NAMALWA (cell line): ENCODE measurements at places on chromosomes 5 and 9.

DNA sequence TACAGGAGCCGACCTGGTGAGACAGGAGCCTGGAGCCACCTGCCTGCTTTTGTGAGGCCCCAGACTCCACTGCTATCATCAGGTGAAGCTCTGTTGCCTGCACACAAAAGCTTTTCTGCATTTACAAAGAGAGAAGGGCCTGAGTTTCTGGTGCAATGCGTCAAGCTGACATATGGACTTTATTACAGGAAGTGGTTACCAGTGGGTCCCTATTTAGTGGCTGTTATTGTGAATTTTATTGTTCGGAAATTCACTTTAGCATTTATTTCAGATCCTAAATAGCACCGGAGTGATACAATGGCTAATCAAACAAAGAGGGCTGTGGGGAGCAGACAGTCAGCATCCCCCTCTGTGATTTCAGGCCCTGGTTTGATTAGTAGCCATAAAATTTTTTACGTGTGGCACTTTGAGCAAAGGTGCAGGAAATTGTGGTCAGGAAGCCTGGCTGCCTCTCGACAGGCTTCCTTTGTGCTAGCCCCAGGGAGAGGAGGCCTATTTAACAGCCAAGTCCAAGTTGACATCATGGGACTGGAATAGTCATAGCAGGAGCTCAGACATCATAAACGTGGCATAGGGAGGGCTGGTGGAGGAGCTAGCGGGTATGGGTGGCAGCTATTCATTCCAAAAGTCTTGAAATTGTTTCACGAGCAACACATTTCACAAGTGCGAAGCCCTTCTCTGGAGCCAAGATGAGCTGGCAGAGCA is 8.4 kb downstream of the TGFBI start:
- peak; percentile 23 for DNase-seq

DNA sequence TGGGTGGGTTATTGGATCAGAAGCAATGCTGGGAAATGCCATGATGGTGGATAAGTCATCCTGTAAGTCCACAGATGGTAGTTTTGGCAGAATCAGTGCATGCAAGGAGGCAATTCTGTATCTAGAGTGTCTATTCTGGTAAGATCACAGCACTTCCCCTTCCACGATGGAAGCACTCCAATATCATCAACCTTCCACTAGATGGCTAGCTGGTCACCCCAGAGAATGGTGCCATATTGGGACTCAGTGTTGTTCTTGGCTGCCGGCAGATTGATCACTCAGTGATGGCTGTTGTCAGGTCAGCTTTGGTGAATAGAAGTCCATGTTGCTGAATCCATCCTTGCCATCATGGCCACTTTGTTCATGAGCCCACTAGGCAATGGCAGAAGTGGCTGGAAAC is 553.5 kb downstream of the CSNK1G3 start:
- no peak for DNase-seq

GRCh38 chr5:157886796-157887380 is 27.9 kb upstream of the CLINT1 start:
- no peak for DNase-seq

DNA sequence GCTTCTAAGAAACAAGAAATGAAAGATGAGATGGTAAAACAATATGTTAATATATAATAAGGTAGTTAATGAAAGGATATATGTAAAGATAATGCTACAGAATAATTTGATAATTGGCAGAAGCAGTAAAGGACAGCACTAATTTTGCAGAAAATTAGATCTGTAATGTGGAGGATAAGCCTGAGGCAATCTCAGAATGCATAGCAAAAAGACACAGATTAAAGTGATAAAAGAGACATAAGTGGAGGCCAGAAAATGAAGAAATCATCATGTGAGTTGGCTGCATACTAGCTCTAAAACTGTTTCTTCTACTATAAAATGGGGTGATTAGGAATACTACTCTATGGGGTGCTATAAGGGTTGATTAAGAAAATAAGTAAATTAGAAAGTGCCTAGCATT is 225.9 kb downstream of the SEC61B start:
- DNase-seq: no peak

- DNase-seq: no peak
Observed at GRCh38 chr9:129720865-129721545, 31.8 kb downstream of the PTGES start.

- no peak for DNase-seq
Observed at GRCh38 chr9:91882627-91883026, 67.4 kb downstream of the ROR2 start.
